Fibroblast of skin of left quadriceps (primary cell): ENCODE measurements at places on chromosomes 6 and 20.

DNA sequence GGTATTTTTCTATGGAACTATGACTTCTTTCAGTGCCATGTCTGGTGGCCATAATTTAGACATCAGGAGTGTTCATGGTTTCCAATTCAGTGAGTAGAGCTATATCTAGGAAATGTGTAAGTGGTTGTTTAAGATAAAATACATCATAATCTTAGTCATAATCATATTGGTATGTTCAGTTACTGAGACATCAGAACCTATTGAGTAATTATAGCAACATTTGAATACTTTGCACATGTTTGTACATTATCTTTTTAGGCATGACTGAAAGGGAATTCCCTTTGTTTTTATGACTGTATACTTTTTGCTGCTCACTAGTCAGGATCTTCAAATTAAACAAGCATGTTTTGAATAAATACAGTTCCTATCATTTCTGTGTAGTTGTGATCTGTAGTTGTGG, 64.0 kb downstream of the STXBP5 start:
- no peak for DNase-seq

DNA sequence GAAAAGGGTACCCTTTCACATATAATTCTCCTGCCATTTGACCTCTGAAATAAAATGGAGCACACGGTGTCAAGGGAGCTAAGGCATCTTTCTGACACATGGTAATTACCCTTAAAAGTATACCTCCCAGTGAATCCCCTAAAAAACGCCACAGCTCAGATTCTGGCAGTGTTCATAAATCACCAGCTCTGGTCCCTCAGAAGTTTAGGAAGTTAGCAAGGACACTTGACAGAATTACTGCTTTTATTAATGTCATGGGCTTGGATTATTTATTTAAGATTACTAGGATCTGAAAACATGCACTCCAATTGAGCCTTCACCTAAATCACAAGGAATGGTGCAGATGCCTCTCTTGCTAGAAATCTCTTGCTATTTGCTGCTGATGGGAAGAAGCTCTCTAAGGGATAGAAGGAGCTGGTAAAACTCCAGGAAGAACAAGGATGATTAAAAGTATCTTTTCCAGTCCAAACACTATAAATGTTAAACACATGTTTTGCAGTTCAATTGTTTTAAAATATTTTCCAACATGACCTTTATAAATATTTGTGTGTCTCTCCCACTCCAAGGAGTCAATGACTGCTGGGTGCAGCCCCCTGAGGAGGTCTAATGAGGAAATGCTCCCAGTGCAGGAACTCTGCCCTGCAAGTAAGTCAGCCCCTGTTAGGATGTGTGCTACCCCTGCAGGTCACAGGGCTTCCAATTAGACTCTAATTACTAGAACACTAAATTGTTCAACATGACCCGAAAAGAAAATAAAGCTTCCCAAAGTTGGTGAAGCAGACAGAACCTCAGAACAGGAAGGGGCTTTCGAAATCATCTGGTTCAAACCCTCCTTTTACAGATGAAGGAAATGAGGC, 230.3 kb downstream of the TFAP2A start:
- no peak for DNase-seq

DNA sequence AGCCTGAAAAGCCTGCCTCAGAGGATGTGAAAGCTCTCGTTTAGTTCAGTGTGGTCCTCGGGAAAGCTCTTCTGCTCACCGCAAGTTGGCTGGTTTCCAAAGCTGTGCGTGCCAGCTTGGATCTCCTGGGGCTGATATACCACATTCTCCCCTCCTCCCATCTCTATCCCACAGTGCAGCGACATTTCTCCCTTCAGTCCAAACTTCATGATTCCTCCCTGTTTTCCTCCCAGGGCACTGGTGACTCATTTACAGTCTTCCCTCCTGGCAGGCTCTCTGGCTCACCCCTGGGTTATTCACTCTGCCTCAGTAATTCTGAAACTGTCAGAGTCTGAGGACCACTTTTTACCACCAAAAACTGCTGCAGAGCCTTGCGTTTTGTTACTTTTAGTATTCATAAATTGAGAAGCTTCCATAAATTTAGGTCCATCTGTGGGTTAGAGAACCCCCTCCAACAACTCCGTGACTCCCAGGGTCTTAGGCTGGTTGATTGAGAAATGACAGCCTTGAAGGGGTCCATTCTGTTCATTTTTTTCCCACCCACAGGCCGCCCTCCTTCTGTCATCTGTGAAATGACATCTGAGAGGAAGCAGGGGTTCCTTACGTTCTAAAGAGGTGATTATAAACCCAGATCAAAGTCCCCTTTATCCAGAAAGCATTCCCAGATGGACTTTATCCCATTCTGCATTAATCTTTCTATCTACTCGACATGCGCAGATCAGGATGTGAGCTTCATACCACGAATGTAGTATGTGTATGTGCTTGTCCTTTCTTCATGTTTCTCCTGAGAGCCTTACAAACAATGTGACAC, 6.1 kb downstream of the TRIM10 start:
- DNase-seq = peak; percentile 74

- no peak for DNase-seq
Observed at GRCh38 chr6:135586844-135587243, 89.3 kb upstream of the AHI1 start.

DNA sequence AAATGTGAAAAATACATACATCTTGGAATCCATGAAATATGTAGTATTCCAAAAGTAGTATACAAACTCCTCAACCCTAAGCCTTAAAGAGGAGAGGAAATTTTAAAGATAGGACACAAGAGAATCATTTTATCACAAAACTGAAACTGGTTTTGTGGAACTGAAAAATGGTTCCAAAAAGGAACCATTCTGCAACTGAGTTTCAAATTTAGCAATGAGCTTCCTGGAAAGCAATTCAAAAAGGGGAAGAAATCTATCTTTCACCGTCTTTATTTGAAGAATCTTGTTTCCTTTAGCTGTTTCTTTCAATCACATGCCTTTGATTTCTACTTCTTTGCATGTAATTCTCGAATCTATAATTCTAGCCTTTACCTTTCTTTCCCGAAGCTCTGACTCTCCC, 32.2 kb upstream of the LAMP5 start:
- no peak for DNase-seq

GRCh38 chr20:62277253-62277652, 25.5 kb upstream of the ADRM1 start:
- no peak for DNase-seq

DNA sequence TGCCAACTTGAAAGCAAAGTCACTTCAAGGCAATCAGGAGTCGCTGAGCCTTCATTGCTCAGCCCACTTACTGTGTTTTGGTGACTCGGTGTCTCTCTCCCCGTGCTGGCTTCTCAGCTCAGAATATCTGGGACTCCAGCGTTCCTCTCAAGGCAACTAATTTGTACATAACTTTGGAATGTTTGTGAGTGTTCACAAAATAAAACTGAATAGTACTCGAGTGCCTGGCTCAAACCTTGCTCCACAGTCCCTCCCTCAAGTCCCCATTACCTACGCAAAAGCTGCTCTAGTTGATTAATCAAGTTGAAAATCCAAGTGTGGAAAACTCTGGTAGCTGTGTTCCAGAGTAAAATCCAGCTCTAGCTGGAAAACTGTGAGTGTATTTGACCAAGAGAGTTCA, 8.6 kb downstream of the IPCEF1 start:
- DNase-seq = no peak

DNA sequence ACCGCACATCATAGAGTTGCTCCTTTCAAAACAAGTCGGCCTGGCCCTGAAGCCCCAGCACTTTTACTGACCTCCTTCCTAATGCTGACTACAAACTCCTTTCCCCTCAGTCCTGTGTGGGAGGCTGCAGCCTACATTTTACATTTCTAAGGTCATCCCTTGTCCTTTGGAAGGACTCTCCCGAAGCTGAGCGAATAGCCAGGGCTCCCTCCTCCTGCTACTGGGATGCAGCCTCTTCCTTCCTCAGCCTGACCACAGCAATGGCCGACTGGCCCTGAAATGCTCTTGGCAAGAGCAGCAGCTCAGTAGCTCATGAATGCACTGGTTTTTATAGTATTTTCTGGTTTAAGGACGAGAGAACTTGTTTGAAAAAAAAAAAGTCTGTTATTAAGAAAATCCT, 679 bp downstream of the ADGRF5 start:
- DNase-seq = no peak

GRCh38 chr20:23072892-23073586, 13.1 kb downstream of the CD93 start:
- no peak for DNase-seq
